Activated naive CD4-positive, alpha-beta T cell (primary cell): ENCODE measurements at places on chromosomes 12 and 14.

GRCh38 chr14:60344751-60345150 lies 95.7 kb downstream of the PPM1A start:
- DNase-seq = no peak

DNA sequence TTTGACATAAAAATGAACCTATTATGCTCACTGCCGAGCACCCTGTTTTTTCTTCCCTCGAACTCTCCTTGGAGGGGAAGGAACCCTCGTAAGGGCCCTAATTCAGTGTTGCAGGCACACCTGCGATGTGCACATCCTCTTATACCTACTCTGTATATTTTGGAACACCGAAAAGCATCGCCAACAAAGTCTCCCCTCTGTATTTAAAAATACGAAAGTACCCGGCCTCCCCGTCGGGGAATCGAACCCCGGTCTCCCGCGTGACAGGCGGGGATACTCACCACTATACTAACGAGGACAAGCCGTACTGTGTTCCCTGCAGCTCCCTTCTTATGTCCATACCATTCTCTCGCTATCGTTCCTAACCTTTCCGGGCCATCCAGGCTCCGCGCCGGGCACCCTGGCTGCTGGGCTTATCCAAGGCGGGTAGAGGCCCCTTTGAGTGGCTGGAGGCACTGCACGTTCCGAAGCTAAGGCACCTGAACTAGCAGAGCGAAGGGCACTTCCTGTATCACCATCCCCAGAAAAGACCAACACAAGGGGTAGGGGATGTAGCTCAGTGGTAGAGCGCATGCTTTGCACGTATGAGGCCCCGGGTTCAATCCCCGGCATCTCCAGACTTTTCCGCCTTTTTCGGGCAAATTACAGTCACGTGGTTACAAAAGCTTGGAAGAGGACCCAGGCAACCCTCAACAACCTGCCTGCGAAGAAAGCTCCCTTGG lies 25.1 kb upstream of the UBC start:
- no peak for DNase-seq

- no peak for DNase-seq
These were observed 10.2 kb upstream of the YARS2 start for GRCh38 chr12:32765906-32766305.

DNA sequence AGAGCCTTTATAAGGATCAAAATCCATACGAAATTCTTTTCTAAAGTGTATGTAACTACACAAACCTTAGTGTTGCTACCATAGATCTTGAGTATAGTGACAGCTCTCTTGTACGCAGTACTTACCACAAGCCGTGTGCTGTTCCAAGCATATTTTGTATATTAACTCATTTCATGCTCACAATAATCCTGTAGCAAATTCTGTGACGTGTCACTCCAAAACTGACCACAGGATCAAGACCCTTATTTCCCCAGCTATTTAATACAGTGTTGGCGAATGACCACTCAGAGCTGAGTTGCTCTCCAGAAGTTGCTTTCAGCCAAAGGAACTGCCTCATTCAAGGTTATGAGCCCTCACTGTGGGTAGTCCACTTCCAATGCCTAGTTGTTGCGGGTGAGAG lies 169.8 kb downstream of the BTG1 start:
- no peak for DNase-seq

DNA sequence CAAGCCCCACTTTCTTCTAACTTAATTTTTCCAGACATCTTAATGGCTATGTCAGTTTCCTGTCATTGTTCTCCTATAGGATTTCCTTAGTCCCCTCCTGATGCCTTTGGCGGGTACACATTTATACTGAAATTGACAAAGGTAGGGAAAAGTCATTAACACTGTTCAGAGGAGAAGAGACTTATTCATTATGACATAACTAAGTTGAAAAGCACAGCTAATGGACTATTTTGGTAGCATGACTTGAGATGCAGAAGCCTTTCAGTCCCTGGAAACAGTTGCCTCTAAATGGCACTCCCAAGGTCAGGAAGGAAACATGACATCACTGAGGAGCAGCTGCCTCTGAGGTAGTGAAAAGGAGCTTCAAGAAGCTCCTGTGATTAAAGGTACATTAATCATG lies 317.5 kb upstream of the KITLG start:
- DNase-seq = no peak

- no peak for DNase-seq
These were observed 359.8 kb downstream of the ATP23 start for GRCh38 chr12:58301038-58301729.

DNA sequence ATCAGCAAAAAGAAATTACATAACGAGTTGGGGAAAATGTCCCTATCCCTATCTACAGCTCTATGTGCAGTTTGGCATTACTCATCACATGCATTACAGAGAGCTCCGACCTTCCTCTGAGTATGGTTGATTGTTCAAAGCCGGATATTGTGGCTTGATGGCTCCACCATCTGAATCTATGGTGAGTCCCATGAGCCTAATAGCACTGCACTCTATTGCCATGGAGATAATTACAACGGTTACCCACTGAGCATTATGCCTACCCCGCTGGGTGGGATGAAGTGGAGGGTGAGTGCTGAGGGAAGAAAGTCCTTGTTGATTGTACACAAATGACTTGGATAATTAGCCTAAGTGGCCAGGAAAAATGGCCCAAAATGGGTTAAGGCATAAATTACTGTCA lies 800.5 kb downstream of the NRXN3 start:
- DNase-seq = no peak

DNA sequence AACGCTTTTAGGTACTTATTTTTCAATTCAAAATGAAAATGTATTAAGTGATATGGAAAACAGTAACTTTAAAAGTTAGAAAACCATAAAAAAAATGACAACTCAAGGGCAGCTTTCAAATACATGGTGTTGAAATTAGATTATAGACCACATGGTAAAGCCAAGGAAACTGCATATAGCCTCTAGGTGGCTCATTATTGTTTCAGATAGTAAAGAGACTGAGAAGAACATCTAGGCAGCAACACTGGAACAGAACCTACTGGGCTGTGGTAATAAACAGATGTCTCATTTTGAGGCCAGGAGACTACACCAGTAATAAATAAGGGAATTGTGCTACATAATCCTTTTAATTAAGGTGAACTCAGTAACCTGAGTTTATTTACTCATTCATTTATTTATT lies 13.0 kb downstream of the FBXO33 start:
- no peak for DNase-seq

- DNase-seq = no peak
These were observed 14.1 kb downstream of the OSBPL8 start for GRCh38 chr12:76545486-76545885.

DNA sequence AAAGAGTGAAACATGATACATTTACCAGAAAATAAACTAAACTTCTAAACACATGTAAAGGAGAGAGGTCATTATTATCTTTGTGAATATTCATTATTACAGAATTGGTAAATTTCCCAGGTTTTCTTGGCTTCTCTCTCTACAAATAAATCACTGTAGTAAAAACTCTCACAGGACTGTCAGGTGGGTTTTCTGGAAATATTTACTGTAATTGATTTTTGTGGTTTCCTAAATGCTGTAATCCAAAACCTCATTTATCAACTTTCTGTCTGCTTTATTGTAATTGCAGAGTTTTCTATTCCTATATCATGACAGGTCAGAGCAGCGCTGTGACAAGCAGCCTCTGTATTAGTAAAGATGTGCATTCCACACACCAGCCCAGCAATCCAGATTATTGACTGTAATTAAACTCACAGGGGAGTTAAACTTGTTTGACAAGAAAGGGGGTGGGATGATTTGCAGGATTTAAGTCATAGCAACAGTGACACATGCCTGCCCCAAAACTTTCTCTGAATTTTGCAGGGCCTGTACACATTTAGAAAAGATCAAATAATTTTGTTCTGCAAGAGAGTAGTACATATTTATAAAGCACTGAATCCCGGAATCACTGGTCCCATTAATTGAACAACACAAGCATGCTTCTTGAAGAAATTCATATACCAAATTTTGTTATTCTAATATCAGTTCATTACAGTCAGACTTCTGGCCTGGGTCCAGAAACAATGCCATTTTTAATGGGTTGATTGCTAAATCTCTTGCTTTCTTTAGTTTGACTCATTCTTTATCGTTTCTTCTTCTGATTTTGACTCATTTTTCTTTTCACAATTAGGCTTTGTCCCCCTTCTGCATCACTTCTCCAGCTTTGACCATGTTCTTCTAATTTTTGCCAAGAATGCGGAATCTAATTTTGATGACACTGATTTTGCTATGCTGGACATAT lies 42.2 kb downstream of the PTPRO start:
- no peak for DNase-seq

- DNase-seq = no peak
These were observed 26.4 kb downstream of the IFT43 start for GRCh38 chr14:76011930-76012329.

DNA sequence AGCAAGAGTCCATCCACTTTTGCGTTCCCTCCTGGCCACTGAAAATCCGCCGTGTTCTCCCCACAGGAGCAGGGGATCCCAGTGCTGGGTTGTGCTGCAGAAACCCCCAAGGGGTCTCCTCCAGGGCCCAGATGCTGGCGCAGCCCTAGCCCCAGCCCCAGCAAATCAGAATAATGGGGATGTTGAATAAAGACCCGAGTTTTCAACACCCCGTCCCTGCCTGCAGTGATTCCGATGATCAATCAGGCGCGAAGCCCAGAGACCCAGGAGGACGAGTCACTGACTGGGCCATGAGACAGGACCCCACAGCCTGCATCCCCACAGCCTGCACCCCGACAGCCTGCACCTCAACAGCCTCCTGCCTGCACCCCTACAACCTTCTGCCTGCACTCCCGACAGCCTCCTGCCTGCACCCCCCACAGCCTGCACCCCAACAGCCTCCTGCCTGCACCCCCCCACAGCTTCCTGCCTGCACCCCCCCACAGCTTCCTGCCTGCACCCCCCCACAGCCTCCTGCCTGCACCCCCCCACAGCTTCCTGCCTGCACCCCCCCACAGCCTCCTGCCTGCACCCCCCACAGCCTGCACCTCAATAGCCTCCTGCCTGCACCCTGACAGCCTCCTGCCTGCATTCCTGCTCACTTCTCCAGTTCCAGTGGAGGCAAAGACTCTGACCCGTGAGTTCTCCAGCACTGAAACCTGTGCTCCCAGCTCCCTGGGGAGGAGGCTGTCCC lies 37.2 kb downstream of the TNFAIP2 start:
- DNase-seq = no peak

DNA sequence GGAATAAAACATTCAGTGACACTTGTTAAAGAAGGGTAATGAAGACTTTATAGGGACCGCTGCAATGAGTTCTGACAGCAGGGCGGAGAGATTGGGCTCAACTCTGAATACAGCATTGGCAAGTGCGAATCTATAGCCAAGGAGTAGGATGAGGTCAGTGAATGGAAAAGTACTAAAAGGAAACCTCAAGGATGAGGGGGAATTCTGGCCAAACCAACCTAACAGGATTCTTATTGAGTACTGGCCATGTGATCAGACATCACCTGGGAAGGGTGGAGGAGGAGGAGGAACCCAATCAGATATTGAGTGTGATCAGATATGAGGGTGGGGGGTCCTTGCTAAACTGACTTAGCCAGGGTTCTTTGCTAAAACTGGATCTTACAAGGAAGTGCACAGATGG lies 31.0 kb downstream of the DRAM1 start:
- DNase-seq = no peak

GRCh38 chr12:66903782-66904396 lies 225.0 kb upstream of the GRIP1 start:
- DNase-seq = no peak

- no peak for DNase-seq
These were observed 79.1 kb upstream of the HECTD1 start for GRCh38 chr14:31286456-31287293.

DNA sequence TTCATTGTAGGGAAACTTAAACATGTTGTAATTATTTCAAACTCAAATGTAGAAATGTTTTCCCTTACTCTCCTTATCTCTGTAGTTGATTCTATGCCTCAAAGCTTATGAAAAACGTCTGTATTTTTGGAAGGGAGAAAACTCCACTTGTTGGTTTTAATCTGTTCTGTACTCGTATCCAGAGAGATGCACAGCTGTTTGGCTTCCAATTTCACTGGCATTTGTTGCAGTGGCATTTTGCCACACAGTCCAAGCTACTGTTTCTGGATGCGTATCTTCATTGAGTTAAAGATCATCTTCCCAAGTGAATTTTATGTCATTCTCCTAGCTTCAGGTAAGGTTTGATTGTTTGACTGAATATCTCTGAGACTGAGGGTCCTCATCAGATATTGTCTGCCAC lies 481.4 kb downstream of the TRHDE start:
- no peak for DNase-seq

DNA sequence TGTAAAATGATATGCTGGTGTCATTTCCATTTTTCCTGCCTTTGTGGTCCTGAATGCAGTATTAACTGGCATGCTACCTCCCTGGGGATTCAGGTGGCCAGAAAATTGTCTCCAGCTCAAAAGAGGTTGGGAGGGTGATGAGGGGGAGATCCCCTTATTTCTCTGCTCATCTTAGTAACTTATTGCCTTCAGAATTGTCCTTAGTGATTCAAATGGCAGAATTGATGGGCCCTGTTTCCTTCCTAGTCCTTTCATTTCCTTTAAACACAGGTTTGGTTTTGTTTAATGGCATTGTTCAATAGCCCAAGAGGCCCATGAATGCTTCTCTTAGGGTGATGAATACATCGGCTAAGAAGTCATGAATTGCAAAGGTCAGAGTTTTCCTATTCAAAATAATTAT lies 207.0 kb downstream of the SLC41A2 start:
- DNase-seq = no peak

- no peak for DNase-seq
These were observed 30.1 kb upstream of the TDRD9 start for GRCh38 chr14:103898204-103898603.

GRCh38 chr12:101229841-101230241 lies 19.8 kb upstream of the SLC5A8 start:
- no peak for DNase-seq

- no peak for DNase-seq
These were observed 67.0 kb upstream of the ARHGAP5 start for GRCh38 chr14:32009976-32010581.

DNA sequence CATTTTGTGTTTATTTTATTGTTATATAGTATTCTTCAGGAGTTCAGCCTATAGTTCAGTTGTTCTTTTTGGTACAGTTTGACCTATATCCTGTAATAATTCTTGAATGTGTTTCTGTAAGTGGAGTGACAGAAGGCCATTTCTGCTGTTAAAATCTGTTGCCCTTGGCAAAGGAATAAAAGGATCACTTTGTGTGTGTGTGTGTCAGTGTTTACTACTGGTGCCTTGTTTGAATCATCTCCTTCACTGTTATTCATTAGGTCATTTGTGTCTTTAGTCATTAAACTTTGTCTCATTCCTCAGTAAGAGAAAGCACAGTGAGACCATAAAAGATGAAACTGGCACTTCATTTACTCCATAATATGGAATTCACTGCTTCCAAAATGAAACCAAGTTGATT lies 130.7 kb downstream of the TMTC2 start:
- no peak for DNase-seq
